ENCODE measurements at places on chromosomes 4 and X. TPM values are rescaled to one million over a fixed set of nuclear protein-coding genes. Genes with fewer than 3 reads are reported as not detected.

GRCh38 chrX:139890991-139891700 is 41.7 kb downstream of the ATP11C start:
- no peaks in the 10 kb centered on the region for H3K4me1 ChIP-seq
- H3K36me3 ChIP-seq: no peaks in the 10 kb centered on the region
- DNase-seq: no peak
- no peak overlapping the region for H3K27ac ChIP-seq
- no peaks in the 10 kb centered on the region for H3K27me3 ChIP-seq
- no peak overlapping the region for H3K4me3 ChIP-seq

DNA sequence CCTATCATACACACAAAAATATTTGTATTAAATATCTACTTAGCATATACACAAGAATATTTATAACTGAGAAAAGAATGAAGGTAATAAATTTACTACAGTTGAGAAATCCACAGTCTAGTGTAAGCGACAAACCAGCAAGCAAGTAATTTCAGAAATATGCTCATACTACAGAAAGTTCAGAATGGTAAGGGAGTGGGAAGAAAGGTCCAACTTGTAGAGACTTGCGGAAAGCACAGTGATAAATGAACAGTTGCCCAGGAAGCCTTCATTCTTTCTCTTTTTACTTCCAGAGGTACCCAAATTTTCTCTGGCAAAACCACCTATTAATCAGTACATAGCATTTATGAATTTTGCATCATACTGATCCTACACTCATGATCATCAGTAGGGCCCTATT is 438.1 kb upstream of the PCDH10 start:
- no peaks in the 10 kb centered on the region for H3K36me3 ChIP-seq
- no peaks in the 10 kb centered on the region for H3K27me3 ChIP-seq
- H3K27ac ChIP-seq: no peak overlapping the region

- H3K36me3 ChIP-seq: peaks cover 15% of the 10 kb centered on the region
- DNase-seq: no peak
- no peak overlapping the region for H3K27ac ChIP-seq
- H3K4me1 ChIP-seq: peaks cover 6% of the 10 kb centered on the region
- no peaks in the 10 kb centered on the region for H3K27me3 ChIP-seq
- H3K4me3 ChIP-seq: no peak overlapping the region
Measured at GRCh38 chrX:16826207-16826606, 39.9 kb downstream of the TXLNG start.

DNA sequence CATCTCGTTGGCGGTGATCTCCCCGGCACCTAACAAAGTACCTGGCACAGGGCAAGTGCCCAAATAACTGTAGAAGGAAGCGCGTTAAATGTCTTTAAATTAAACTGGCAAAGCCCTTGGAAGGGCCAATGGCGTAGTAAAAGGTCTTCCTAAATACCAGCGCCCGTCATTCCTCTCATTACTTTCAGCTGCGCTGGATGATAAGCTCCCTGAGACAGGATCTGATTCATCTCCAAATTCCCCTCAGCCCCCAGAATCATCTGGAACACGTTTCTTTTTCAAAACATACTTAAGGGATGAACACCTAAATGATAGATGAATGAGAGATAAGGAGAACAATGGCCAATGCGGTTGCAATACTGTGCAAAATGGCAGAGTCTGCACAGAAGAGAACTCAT is 95.1 kb downstream of the AFAP1 start:
- H3K4me3 ChIP-seq: no peak overlapping the region
- DNase-seq: no peak
- no peaks in the 10 kb centered on the region for H3K36me3 ChIP-seq
- H3K27ac ChIP-seq: no peak overlapping the region

DNA sequence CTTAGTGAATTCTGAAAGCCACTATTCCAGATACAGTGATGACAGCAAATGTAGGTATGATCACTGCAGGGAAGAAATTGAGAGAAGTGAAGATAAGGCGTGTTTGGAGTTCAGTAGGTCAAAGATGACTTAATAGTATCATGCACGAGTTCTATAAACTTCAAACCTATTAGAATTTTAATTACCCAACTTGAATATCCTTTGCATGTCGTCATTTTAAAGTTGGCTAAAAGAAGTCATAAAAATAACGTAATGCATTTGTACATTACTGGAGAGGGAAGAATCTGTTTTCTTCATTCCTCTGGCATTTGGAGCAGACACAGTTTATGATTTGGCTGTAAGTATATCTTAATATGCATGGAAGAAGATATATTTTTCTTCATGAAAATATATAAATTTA is 68.6 kb upstream of the MXRA5 start:
- no peak overlapping the region for H3K4me3 ChIP-seq
- no peaks in the 10 kb centered on the region for H3K4me1 ChIP-seq
- DNase-seq: no peak
- H3K27me3 ChIP-seq: no peaks in the 10 kb centered on the region

GRCh38 chr4:14652522-14652921 is 349.8 kb upstream of the CPEB2 start:
- DNase-seq: no peak
- no peak overlapping the region for H3K4me3 ChIP-seq
- H3K36me3 ChIP-seq: no peaks in the 10 kb centered on the region

GRCh38 chr4:101198682-101199339 is 148.5 kb downstream of the PPP3CA start:
- no peaks in the 10 kb centered on the region for H3K27me3 ChIP-seq
- DNase-seq: no peak
- H3K4me3 ChIP-seq: no peak overlapping the region
- no peak overlapping the region for H3K27ac ChIP-seq

GRCh38 chr4:150321113-150321512 is 242.9 kb downstream of the DCLK2 start:
- H3K27me3 ChIP-seq: no peaks in the 10 kb centered on the region
- H3K4me3 ChIP-seq: no peak overlapping the region
- no peak overlapping the region for H3K27ac ChIP-seq
- peaks cover 10% of the 10 kb centered on the region for H3K36me3 ChIP-seq
- no peaks in the 10 kb centered on the region for H3K4me1 ChIP-seq

- peak overlapping the region; percentile 92 for H3K27ac ChIP-seq
- no peak for DNase-seq
- H3K4me1 ChIP-seq: peaks cover 24% of the 10 kb centered on the region
- no peaks in the 10 kb centered on the region for H3K36me3 ChIP-seq
Measured at GRCh38 chrX:119871245-119871598, 311 bp downstream of the RNF113A start.

- no peaks in the 10 kb centered on the region for H3K36me3 ChIP-seq
- no peaks in the 10 kb centered on the region for H3K4me1 ChIP-seq
- no peak overlapping the region for H3K4me3 ChIP-seq
- H3K27me3 ChIP-seq: no peaks in the 10 kb centered on the region
Measured at GRCh38 chrX:31445542-31445941, 373.7 kb upstream of the FTHL17 start.

GRCh38 chr4:120009731-120010130 is 56.9 kb downstream of the MAD2L1 start:
- H3K4me3 ChIP-seq: no peak overlapping the region
- H3K27ac ChIP-seq: no peak overlapping the region
- H3K27me3 ChIP-seq: no peaks in the 10 kb centered on the region
- H3K36me3 ChIP-seq: no peaks in the 10 kb centered on the region
- no peaks in the 10 kb centered on the region for H3K4me1 ChIP-seq

GRCh38 chrX:18698737-18699650 is 8.5 kb upstream of the PPEF1 start:
- H3K27me3 ChIP-seq: no peaks in the 10 kb centered on the region
- H3K27ac ChIP-seq: no peak overlapping the region
- no peaks in the 10 kb centered on the region for H3K4me1 ChIP-seq
- H3K36me3 ChIP-seq: no peaks in the 10 kb centered on the region
- DNase-seq: no peak

The ATP8A1 gene
- 23.1 TPM for total RNA-seq

The SSX4B gene
- not detected for total RNA-seq

The GAGE13 gene
- not detected for total RNA-seq

The CENPVL2 gene
- not detected for total RNA-seq

Data from heart right ventricle (tissue), 16 donors.